ENCODE measurements at places on chromosomes 6 and 20. TPM values are rescaled to one million over a fixed set of nuclear protein-coding genes. Genes with fewer than 3 reads are reported as not detected.

DNA sequence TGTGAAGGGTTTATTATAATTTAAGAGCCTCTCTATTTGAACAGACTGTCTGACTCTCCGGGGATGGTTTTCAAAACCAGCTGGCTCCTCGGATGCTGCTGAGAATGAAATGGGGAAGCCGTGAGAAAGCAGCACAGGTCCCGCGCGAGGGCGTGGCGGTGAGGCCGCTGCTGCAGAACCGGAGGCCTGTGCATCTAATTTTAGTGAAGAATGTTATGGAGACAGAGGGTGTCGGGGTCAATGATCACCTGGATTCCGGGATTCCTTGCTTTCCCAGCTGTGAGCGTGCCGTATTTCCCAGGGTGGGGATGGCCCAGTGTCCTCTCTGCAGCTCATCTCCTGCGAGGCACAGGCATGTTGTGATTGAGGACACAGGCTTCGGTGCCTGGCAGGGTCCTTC lies 348.0 kb downstream of the CDH4 start:
- DNase-seq: no peak

DNA sequence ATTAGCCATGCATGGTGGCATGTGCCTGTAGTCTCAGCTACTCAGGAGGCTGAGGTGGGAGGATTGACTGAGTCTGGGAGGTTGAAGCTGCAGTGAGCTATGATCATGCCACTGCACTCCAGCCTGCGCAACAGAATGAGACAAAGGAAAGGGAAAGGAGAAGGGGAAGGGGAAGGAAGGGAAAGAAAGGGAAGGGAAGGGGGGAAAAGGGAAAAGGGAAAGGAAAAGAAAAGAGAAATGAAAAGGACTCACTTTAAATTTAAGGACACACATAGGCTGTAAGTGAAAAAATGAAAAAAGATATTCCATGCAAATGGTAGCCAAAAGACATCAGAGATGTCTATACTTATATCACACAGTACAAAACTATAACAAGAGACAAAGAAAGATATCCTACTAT lies 74.2 kb downstream of the COL21A1 start:
- DNase-seq: no peak

GRCh38 chr6:29726571-29727194 lies 3.4 kb downstream of the HLA-F start:
- DNase-seq: no peak

- no peak for DNase-seq
Observed at GRCh38 chr20:59940956-59941294, 736 bp downstream of the FAM217B start.

GRCh38 chr6:155448668-155449449 lies 6.8 kb downstream of the NOX3 start:
- no peak for DNase-seq

DNA sequence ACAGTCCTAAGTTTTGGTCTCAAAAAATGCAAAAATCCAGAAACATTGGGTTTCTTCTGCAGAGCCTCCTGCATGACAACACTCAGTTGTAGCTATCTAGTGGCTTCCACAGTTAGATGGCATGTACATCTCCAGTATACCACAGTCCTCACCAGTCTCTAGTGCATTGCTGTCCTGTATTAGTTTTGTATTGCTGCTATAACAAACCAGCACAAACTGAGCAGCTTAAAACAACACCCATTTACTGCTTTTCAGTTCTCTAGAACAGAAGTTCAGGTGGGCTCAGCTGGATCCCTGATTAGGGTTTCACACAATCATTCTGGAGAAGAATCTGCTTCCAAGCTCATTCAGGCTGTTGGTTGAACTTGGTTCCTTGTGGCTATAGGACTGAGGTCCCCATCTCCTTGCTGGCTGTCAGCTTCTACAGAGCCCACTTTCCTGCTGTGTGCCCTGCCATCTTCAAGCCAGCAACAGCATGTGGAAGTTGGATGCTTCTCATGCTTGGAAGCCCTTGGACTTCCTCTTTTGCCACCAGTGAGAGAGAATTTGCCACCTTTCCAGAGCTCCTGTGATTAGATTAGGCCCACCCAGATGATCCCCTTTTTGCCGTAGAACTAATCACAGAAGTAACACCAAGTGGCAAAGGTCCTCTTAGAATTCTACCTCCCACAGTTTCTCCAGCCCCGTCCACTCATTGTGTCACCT lies 48.9 kb upstream of the TBC1D7 start:
- DNase-seq: no peak

- no peak for DNase-seq
Observed at GRCh38 chr20:39039261-39039660, 77.1 kb downstream of the DHX35 start.

The SLC22A16 gene
- total RNA-seq: not detected

The CDH22 gene
- total RNA-seq: not detected
